ENCODE measurements at places on chromosomes 5 and 9.

DNA sequence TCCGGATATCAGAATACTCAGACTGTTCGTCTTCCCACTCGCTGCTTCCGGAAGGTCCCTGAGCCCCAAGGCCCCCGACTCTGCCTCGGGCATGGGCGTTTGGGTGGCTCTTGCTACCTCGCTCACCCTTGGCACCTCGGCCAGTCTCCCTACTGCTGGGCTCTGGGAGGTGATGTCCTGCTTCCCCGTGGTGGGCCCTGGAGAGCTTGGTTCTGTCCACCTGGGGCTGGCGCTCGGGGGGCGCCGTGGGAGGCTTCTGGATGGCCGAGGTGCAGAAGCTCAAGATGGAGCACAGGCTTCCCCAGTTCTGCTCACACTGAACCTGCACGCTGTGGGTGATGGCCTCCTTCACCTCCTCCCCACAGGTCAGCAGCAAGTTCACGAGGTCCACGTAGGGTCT lies 10.4 kb downstream of the STC2 start:
- no peak for DNase-seq

- DNase-seq = no peak
Measured at GRCh38 chr9:106321394-106322180, 541.4 kb upstream of the ZNF462 start.

- DNase-seq = no peak
Measured at GRCh38 chr5:50800410-50800809, 134.0 kb downstream of the PARP8 start.

- peak; percentile 91 for DNase-seq
Measured at GRCh38 chr5:150780816-150781221, 2.3 kb downstream of the SMIM3 start.

DNA sequence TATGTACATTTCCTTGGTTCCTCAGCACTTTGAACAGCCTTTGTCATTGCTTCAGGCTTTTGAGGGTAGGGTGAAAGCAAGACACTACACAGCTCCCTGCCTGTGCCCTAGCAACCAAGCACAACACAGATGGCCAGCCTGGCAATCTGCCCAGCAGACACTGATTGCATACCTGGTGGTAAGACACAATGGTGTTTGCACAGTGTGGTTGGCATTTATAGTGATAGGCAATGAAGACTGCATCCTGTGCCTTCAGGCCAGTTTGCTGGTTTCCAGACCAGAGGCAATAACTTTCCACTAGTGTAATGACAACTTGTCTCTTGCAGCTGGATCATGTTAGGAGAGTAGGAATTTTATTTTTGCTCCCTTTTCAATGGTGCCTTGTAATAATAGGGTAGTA lies 144.5 kb upstream of the TNC start:
- DNase-seq = peak; percentile 93

- DNase-seq = no peak
Measured at GRCh38 chr9:94948567-94949235, 222.2 kb downstream of the AOPEP start.

DNA sequence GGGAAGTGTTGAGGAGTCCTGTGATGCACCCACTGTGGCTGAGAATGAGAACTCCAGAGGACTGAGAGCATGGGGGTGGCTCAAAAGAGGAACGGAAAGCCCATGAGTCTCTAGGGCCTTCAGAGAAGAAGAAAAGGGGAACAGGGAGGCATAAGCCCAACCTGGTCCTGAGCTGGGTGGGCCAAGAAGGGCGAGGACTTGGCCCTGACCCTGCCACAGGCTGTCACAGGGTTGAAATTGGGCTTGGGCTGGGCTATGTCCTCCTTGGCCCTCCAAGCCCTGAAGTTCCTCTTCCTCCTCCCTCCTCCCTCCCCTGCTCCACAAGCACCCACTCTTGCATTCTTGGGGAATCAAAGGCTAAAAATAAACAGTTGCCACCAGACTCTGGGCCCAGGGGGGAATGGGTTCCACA lies 49.3 kb upstream of the PPARGC1B start:
- no peak for DNase-seq

GRCh38 chr9:6194934-6195333 lies 20.7 kb upstream of the IL33 start:
- DNase-seq = no peak

DNA sequence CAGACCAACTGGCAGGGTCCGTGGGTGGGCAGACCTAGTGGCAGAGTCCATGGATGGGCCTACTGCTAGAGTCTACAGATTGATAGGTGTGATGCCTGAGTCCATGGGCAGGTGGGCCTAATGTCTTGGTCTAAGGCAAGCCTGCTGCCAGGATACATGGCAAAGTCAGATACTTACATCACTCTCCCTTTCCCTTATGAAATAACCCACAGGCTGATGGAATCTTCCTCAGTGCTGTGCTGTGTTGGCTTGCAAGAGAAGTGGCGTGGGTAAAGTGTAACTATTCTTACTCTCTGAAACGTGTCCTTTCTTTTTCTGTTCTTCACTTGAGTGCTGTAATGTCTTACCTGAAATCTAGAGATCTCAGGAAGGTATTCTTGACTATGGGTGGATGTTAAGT lies 67.3 kb upstream of the ADRB2 start:
- DNase-seq = no peak

- no peak for DNase-seq
Measured at GRCh38 chr5:176809544-176810080, 747 bp upstream of the UNC5A start.

- no peak for DNase-seq
Measured at GRCh38 chr9:123424131-123424530, 68.1 kb downstream of the CRB2 start.

DNA sequence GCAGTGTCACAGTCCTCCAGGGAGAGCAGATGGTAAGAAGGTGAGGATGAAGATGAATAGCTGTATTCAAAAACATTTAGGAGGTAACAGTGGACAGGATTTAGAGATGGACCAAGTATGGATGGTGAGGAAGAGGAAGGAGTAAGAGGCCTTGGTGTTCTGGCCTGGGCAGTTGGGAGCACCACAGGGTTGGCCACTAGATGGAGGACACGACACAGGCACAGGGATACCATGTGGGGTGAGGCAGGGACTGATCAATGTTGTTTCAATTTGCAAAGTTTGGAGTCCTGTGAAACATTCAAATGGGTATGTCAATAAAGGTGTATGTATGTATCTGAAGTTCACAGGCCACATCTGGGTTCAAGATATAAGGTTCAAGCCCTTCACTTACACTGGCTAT lies 141.1 kb upstream of the RASEF start:
- DNase-seq = no peak

- no peak for DNase-seq
Measured at GRCh38 chr5:146836226-146836842, 42.2 kb downstream of the PPP2R2B start.
